ENCODE measurements at places on chromosomes 1 and 21.

DNA sequence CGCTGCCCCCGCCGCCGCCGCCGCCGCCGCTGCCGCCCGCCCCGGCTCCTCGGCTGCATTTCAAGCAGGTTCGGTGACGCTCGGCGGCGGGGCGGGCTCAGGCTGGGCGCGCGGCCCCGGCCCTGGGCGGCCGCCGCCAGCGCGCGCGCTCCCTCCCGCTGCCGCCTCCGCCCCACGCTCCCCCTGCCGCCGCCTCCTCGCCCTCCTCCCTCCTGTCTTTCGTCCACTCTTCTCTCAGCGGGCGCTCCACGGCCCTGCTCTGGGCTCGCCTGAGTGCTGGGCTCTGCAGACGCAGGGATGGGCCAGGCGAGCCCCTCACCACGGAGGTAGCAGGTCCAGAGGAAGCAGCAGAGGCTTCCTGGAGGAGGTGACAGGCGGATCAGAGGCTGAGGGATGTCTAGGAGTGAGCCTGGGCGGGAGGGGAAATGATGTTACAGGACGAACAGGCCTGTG lies at the start of gene LRP8:
TSS of gene LRP8 (minus strand) at position 62 of the 453 bp plus-strand sequence. CDS start 158 bp downstream, outside the sequence.
- peak; percentile 73 for DNase-seq

DNA sequence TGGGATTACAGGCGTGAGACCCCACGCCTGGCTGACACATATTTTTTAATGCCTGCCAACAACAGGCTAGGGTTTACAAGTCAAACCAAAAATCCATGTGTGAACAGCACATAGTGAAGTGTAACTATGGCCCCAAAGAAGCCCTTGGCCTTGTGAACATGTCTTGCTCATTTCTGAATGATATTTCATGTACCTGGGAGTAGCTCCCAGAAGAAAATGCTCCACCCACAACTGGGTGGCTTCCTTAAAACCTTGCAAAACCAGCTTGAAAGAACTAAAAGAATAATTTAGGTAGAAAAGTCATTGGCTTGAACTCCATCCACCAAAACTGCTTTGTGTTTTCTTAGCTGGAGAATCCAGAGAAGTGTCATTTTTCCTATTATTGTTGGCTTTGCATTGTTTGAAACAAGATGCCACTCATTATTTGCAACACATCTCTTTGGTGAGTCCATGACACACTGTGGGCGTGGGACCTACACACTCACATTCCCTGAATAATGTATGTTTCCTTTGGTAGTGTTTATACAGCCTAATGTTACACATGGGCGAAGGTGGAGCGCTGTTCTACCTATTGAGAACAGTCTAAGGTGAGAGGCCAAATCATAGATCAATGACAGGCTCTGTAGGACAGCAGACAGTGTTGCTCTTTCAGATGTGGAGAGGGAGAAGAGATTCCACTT lies 28.5 kb upstream of the SDE2 start:
- no peak for DNase-seq

- no peak for DNase-seq
Measured at GRCh38 chr1:212045981-212046380, 10.4 kb downstream of the DTL start.

- no peak for DNase-seq
Measured at GRCh38 chr1:39144924-39145323, 59.6 kb upstream of the MACF1 start.

- DNase-seq = no peak
Measured at GRCh38 chr1:172661107-172661506, 2.2 kb downstream of the FASLG start.

DNA sequence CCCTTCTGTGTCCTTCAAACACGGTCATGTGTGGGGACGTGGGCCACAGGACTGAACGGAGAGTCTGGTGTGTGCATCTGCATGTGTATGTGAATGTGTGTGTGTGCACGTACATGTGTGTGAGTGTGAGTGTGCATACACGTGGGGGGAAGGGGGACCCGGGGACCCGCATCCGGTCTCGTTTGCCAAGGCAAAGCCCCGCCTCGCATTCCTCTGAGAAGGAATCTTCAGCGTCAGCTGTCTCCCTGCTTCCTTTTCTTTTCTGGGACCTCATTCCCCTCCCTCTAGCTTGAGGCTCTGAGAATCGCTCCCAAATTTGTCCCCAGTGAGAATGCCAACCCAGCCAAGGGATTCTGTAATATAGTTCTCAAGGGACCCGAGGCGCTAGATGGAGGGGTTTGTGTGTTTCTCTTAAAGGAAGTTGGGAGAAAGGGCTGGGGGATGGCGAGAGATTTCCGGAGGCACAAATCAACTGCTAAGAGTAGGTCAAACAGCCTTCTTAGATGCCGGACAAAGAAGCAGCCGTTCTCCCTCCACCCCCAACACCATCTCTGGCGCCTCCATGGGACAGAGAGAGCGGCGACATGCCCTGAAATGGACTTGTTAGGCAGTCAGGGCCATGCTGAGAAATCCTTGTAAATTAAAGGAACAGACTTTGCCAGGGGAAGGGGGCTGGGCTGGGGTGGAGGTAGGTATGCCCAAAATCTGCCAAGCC lies 6.6 kb downstream of the IFFO2 start:
- DNase-seq = no peak

- no peak for DNase-seq
Measured at GRCh38 chr1:214491468-214492146, 59.8 kb downstream of the PTPN14 start.

GRCh38 chr1:2203671-2204414 lies 9.3 kb upstream of the FAAP20 start:
- DNase-seq = no peak

Measured in stimulated activated CD4-positive, alpha-beta T cell treated with anti-CD3 and anti-CD28 coated beads, TNF-alpha, amount 100 ng/mL, for 48 hours (primary cell).